Aorta (tissue), 5 donors: ENCODE measurements at places on chromosomes 6 and 20. TPM values are rescaled to one million over a fixed set of nuclear protein-coding genes. Genes with fewer than 3 reads are reported as not detected.

GRCh38 chr6:101458336-101458735 lies 64.8 kb downstream of the GRIK2 start:
- H3K27ac ChIP-seq = no peak overlapping the region
- H3K36me3 ChIP-seq = no peaks in the 10 kb centered on the region
- no peak overlapping the region for H3K4me3 ChIP-seq
- no peaks in the 10 kb centered on the region for H3K27me3 ChIP-seq
- no peaks in the 10 kb centered on the region for H3K4me1 ChIP-seq

DNA sequence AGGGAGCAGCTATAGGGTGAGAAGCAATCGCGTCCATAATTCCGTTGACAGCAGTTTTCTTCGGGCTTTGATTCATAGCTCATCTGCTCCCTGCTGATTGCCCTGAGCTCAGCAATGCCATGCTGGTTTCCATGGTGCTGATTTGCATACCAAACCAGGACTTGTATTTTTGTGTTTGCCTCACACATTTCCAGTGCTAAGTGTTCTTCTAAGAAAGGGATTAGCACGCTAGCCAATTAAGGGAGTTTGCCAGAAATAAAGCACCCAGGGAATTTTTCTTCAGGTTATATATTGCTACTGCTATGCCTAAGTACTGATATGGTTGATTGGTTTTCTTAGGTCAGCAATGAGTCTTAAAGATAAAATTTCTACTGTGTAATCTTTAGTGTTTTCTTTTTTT lies 177.6 kb downstream of the PLCB1 start:
- no peak overlapping the region for H3K4me3 ChIP-seq
- H3K27ac ChIP-seq = no peak overlapping the region
- no peaks in the 10 kb centered on the region for H3K27me3 ChIP-seq
- DNase-seq = no peak
- no peaks in the 10 kb centered on the region for H3K4me1 ChIP-seq

- DNase-seq = no peak
- H3K36me3 ChIP-seq = no peaks in the 10 kb centered on the region
- no peak overlapping the region for H3K27ac ChIP-seq
- no peaks in the 10 kb centered on the region for H3K27me3 ChIP-seq
- H3K4me3 ChIP-seq = no peak overlapping the region
Measured at GRCh38 chr6:127299522-127300240, 33.0 kb downstream of the RNF146 start.

DNA sequence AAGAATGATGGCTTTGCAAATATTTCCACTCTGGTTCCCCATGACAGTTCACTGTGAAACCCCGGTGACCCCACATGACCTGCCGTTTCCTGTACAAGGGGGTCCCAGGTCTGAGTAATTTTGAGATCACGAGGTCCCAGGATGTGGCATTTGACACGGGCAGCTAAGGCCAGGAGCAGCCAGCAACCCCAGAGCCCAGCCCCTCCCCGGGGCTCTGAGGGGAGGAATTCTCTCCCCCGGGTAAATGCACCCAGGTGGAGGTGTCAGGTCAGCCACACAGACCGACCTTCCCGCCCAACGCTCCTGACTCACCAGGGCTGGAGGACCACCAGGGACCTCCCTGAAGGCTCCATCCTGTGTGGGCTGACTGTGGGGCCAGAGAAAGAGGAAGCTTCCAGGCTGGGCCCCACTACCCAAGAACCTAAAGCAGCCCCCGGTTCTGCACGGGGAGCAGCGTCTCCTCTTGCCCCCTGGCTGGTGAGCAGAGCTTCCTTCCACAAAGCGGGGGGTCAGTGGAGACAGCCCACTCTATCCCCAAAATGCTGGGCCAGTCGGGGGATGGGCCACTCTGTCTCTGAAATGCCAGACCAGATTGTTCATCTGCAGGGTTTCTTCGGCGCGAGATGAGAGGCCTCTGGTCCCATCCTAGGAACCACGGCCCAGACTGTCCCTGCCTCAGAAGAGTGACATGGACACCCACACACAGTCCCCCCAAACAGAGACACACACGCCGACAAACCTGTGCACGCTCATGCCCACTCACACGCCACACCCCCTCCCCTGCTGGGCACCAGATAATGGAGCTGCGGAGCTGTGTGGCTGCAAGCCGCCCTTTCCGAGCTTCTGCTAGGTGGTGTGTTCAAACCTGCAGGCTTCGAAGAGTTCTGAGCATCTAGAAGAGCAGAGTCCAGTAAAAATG lies 23.4 kb upstream of the SLCO4A1 start:
- H3K4me1 ChIP-seq = no peaks in the 10 kb centered on the region
- no peak overlapping the region for H3K27ac ChIP-seq
- H3K27me3 ChIP-seq = no peaks in the 10 kb centered on the region
- DNase-seq = no peak
- H3K36me3 ChIP-seq = no peaks in the 10 kb centered on the region
- no peak overlapping the region for H3K4me3 ChIP-seq

DNA sequence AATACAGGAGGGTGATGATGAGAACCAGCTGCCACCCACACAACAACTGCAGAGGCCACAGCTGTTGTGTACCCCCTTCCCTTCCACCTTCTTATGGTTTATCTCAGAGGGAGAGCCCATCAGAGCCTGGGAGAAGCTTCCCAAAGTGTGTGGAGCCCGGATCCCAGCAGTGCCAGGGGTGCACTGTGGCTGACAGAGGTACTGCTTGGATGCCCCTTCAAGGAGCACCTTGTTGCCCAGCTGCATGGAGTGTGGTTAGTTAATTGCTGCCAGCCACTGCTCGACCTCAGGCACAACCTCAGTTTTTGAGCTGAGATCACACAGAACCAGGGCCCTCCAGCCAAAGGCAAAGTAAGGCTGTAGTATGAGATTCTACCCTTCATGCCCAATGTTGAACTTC lies 13.0 kb downstream of the PI3 start:
- no peak overlapping the region for H3K27ac ChIP-seq
- H3K4me1 ChIP-seq = peaks cover 3% of the 10 kb centered on the region
- no peak for DNase-seq

GRCh38 chr6:163094881-163095280 lies 319.6 kb upstream of the QKI start:
- H3K27me3 ChIP-seq = no peaks in the 10 kb centered on the region
- DNase-seq = no peak
- no peak overlapping the region for H3K4me3 ChIP-seq
- H3K4me1 ChIP-seq = no peaks in the 10 kb centered on the region
- H3K27ac ChIP-seq = no peak overlapping the region

GRCh38 chr6:157787080-157787479 lies 36.0 kb upstream of the SNX9 start:
- no peak for DNase-seq
- H3K4me3 ChIP-seq = no peak overlapping the region
- H3K36me3 ChIP-seq = no peaks in the 10 kb centered on the region
- H3K27ac ChIP-seq = no peak overlapping the region
- H3K4me1 ChIP-seq = no peaks in the 10 kb centered on the region

GRCh38 chr6:92791403-92791802 lies 628.0 kb downstream of the EPHA7 start:
- H3K4me1 ChIP-seq = no peaks in the 10 kb centered on the region
- no peaks in the 10 kb centered on the region for H3K27me3 ChIP-seq
- no peak for DNase-seq
- H3K27ac ChIP-seq = no peak overlapping the region
- no peak overlapping the region for H3K4me3 ChIP-seq

GRCh38 chr6:157602521-157603295 lies 220.3 kb upstream of the SNX9 start:
- no peaks in the 10 kb centered on the region for H3K4me1 ChIP-seq
- no peaks in the 10 kb centered on the region for H3K27me3 ChIP-seq
- no peak overlapping the region for H3K27ac ChIP-seq
- no peaks in the 10 kb centered on the region for H3K36me3 ChIP-seq
- no peak for DNase-seq

- H3K27ac ChIP-seq = no peak overlapping the region
- no peaks in the 10 kb centered on the region for H3K36me3 ChIP-seq
- H3K4me3 ChIP-seq = no peak overlapping the region
- no peaks in the 10 kb centered on the region for H3K4me1 ChIP-seq
Measured at GRCh38 chr6:81023007-81023582, 729.4 kb downstream of the TENT5A start.

DNA sequence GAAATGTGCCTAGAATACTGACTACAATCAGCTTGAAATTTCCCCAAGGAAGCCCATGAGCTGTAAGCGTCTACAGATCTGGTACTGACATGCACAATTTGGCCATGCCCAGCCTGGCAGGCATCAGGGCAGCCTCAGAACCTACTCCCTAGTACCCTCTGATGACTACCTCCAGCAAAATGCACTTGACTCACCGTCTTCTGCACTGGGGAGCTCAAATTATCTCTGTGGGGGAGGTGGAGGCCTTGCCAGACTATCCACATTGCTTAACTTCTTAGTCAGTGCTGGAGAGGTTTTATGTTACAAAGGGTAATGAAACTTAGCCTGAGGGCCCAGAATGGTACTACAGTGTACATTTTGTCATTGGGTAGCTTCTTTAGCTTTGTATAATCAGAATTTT lies 126.0 kb upstream of the ADGRF1 start:
- H3K4me1 ChIP-seq = no peaks in the 10 kb centered on the region
- no peak overlapping the region for H3K4me3 ChIP-seq
- DNase-seq = peak; percentile 55

Gene GMPR
- 17.3 TPM for total RNA-seq

- no peak for DNase-seq
- H3K36me3 ChIP-seq = no peaks in the 10 kb centered on the region
- no peak overlapping the region for H3K4me3 ChIP-seq
- H3K27me3 ChIP-seq = no peaks in the 10 kb centered on the region
- H3K4me1 ChIP-seq = peaks cover 6% of the 10 kb centered on the region
Measured at GRCh38 chr6:56807326-56807988, 147.4 kb upstream of the BEND6 start.

DNA sequence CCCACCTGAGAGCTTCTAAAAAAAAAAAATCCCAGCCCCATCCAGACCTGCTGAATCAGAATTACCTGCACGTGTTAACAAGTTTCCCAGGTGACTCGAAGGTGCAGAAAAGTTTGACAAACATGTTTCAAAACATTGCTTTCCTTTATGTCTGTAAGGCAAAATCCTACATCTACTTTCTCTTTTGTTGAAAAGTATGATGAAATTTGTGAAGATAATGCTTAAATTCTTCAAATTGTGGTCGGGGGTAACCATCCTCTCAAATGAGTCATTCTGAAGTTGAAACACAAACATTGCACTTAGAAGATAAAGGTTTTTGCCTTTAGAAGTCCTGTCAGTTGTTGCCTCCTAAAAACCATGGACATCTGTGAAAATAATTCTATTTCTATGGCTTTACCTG lies 429.7 kb downstream of the EPHA7 start:
- H3K4me1 ChIP-seq = no peaks in the 10 kb centered on the region
- H3K4me3 ChIP-seq = no peak overlapping the region
- no peaks in the 10 kb centered on the region for H3K36me3 ChIP-seq
- no peaks in the 10 kb centered on the region for H3K27me3 ChIP-seq
- no peak for DNase-seq

Gene MYBL2
- total RNA-seq = 0.94 TPM

Gene TPD52L1
- total RNA-seq = 54.1 TPM

Gene OR2J3
- not detected for total RNA-seq

DNA sequence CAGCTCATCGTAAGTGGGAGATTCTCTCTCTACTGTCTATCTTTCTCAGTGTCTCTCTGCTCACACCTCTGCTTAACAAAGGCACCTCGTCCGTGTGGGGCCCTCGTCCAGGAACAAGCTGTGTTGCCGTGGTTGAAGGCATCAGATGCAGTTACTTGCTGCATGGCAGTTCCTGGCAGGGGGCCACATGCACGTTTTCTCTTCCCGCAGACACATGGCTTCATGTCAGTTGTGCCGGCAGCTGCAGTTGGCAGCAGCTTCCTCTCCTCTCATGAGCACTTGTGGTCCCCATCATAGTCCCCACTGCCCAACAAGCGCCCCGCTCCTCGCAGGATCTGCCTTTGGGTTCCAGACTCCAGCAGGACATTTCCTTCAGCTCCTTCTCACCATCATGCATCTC lies 7.1 kb upstream of the AFDN start:
- no peaks in the 10 kb centered on the region for H3K4me1 ChIP-seq
- no peaks in the 10 kb centered on the region for H3K27me3 ChIP-seq
- no peak overlapping the region for H3K4me3 ChIP-seq
- no peaks in the 10 kb centered on the region for H3K36me3 ChIP-seq
- H3K27ac ChIP-seq = no peak overlapping the region
- no peak for DNase-seq

DNA sequence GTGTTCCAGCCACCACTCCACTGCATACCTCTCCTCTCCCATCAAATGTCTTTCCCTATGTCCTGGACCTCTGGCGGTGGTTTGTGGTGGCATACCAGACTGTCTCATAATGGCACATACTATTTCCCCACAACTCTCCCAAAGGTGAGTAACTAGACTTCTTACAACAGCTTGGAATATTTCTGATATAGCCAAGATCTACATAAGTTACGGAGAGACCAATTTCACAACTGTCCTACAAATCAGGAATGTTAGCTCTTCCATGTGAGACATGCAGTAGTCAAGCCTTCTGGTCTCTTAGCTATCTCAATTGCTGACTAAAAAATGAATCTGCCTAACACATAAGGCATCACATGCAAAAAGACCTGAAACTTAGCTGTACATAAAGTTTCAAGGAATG lies 588.9 kb downstream of the RNF144B start:
- no peak for DNase-seq
- no peaks in the 10 kb centered on the region for H3K36me3 ChIP-seq
- no peaks in the 10 kb centered on the region for H3K27me3 ChIP-seq
- H3K27ac ChIP-seq = no peak overlapping the region
- H3K4me3 ChIP-seq = no peak overlapping the region
- H3K4me1 ChIP-seq = no peaks in the 10 kb centered on the region

- DNase-seq = no peak
- H3K4me1 ChIP-seq = no peaks in the 10 kb centered on the region
- H3K36me3 ChIP-seq = no peaks in the 10 kb centered on the region
- H3K4me3 ChIP-seq = no peak overlapping the region
- H3K27me3 ChIP-seq = no peaks in the 10 kb centered on the region
- no peak overlapping the region for H3K27ac ChIP-seq
Measured at GRCh38 chr6:72420409-72420808, 201.5 kb upstream of the KCNQ5 start.

- H3K27ac ChIP-seq = no peak overlapping the region
- no peaks in the 10 kb centered on the region for H3K27me3 ChIP-seq
- H3K36me3 ChIP-seq = no peaks in the 10 kb centered on the region
- H3K4me1 ChIP-seq = peaks cover 3% of the 10 kb centered on the region
- DNase-seq = no peak
Measured at GRCh38 chr6:169208011-169208410, 45.6 kb downstream of the THBS2 start.

DNA sequence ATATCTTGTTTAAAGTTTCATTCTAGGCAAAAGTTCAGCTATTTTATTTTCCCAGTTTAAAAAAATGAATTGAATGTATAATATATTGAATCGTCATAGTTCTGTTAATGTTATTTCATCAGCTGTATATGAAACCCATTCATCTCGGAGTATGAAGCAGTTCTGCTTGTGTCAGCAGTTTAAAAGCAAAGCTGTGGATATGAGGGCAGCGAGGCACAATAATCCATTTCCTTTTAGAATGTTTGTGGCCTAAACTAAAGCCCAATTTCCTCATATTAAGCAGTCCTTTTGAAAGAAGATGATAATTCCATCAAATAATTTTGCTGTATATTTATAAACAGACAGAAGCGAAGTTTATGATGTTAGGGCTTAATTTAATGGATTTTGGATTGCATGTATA lies 300.1 kb downstream of the SAMD5 start:
- no peak overlapping the region for H3K27ac ChIP-seq
- no peak overlapping the region for H3K4me3 ChIP-seq
- no peak for DNase-seq
- no peaks in the 10 kb centered on the region for H3K36me3 ChIP-seq

Gene NT5E
- total RNA-seq = 68.9 TPM

Gene SKIC2
- total RNA-seq = 53.8 TPM
